ENCODE measurements at places on chromosomes 16 and 17. TPM values are rescaled to one million over a fixed set of nuclear protein-coding genes. Genes with fewer than 3 reads are reported as not detected.

The MTSS2 gene
- polyA plus RNA-seq = 89.5 TPM

The SHBG gene
- 1.3 TPM for polyA plus RNA-seq

The PLA2G10 gene
- polyA plus RNA-seq = 0.44 TPM

The ADAD2 gene
- polyA plus RNA-seq = 0.43 TPM

The PPP1R27 gene
- 13.2 TPM for polyA plus RNA-seq

The GDPD3 gene
- polyA plus RNA-seq = 4.0 TPM

The KRT12 gene
- polyA plus RNA-seq = 0.27 TPM

The CCL4 gene
- polyA plus RNA-seq = 3.7 TPM

The KCNJ12 gene
- 7.5 TPM for polyA plus RNA-seq

The HBA2 gene
- 2,828 TPM for polyA plus RNA-seq

The KRT24 gene
- polyA plus RNA-seq = not detected

The CDT1 gene
- 18.6 TPM for polyA plus RNA-seq

The ZP2 gene
- 0.26 TPM for polyA plus RNA-seq

Data from muscle of back (tissue), 13 donors.